Activated CD4-positive, alpha-beta memory T cell treated with anti-CD3 and anti-CD28 coated beads, Interleukin-2, amount 10 ng/mL, durations not matched to agents 7 days and 5 days (primary cell): ENCODE measurements at places on chromosomes 4 and X. TPM values are rescaled to one million over a fixed set of nuclear protein-coding genes. Genes with fewer than 3 reads are reported as not detected.

- peaks cover 2% of the 10 kb centered on the region for H3K27me3 ChIP-seq
- H3K4me1 ChIP-seq, result no peaks in the 10 kb centered on the region
- H3K27ac ChIP-seq, result no peak overlapping the region
- H3K4me3 ChIP-seq, result no peak overlapping the region
Measured at GRCh38 chrX:23386726-23387125, 52.1 kb downstream of the PTCHD1 start.

DNA sequence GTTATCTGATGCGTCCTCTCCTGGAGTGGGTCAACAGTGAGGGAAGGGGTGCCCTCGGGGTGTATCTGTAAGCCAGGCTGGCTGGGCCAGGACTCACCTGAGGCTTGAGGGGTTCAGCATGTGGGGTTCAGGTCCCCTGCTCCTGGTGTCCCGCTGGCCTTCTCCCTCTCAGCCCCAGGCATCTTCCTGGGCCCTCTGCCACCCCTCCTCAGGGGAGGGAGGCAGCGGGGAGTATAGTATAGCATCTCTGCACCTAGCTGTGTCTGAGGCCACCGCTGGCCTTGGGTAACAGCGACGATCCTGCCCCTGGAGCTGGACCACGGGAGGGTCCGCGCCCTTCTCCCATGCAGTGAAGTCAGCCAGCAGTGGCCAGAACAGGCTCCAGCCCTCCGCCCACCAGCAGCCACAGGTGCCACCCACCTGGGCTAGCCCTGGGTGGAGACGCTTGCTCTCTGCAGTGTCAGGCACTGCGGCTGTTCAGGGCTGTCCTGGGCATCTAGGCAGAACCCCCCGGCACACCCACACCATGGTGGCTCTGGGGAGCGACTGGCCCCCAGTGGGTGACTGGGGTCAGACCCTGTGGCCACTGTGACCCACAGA, 110.7 kb upstream of the NKX1-1 start:
- peaks cover 2% of the 10 kb centered on the region for H3K4me1 ChIP-seq
- DNase-seq, result no peak
- no peaks in the 10 kb centered on the region for H3K36me3 ChIP-seq
- no peak overlapping the region for H3K4me3 ChIP-seq
- H3K27ac ChIP-seq, result no peak overlapping the region

- H3K27me3 ChIP-seq, result no peaks in the 10 kb centered on the region
- H3K4me1 ChIP-seq, result no peaks in the 10 kb centered on the region
- DNase-seq, result no peak
Measured at GRCh38 chrX:6238576-6238975, 9.9 kb upstream of the NLGN4X start.

DNA sequence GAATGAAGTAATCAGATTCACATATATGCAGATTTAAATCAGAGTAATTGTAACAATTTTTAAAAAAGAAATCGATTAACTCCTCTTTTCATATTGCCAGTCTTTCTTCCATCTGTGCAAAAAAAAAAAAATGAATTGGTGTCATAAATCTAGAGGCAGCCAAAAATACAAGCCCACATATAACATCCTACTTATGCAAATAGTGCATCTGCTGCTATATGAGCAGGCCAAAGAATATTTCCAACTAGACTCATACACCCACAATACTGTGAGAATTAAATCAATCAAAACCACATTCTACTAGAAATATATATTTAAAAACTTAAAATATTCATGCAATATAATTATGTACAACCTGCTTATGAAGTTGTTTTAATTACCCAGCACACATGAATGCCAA, 298.1 kb upstream of the TRAM1L1 start:
- no peak overlapping the region for H3K4me3 ChIP-seq
- no peaks in the 10 kb centered on the region for H3K27me3 ChIP-seq
- no peak overlapping the region for H3K27ac ChIP-seq
- H3K4me1 ChIP-seq, result no peaks in the 10 kb centered on the region
- DNase-seq, result no peak

- H3K36me3 ChIP-seq, result no peaks in the 10 kb centered on the region
- no peaks in the 10 kb centered on the region for H3K27me3 ChIP-seq
- no peak for DNase-seq
- no peak overlapping the region for H3K27ac ChIP-seq
- H3K4me3 ChIP-seq, result no peak overlapping the region
Measured at GRCh38 chr4:21181716-21182115, 481.5 kb downstream of the PACRGL start.

- H3K4me3 ChIP-seq, result no peak overlapping the region
- H3K36me3 ChIP-seq, result no peaks in the 10 kb centered on the region
- no peaks in the 10 kb centered on the region for H3K4me1 ChIP-seq
- no peak overlapping the region for H3K27ac ChIP-seq
- H3K27me3 ChIP-seq, result no peaks in the 10 kb centered on the region
Measured at GRCh38 chrX:69077895-69078455, 87.3 kb downstream of the PJA1 start.

DNA sequence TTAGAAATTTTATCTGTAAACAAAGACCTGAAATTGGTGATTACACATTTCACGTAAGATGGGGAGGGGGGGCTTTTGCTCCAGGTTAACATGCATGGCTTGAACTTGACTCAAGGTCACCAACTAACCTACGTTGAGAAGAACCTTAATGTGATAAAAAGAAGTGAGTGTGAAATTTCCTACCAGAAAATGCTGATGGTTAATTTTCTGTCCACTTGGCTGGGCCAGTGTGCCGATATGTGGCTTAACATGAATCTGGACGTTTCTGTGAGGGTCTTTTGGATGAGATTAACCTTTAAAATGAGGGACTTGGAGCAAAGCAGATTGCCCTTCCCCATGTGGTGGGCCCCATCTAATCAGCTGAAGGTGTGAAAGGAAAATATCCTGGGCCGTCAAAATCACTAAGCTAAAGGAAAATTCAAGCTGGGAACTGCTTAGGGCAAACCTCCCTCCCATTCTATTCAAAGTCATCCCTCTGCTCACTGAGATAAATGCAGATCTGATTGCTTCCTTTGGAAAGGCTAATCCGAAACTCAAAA, 107.3 kb upstream of the ENPP6 start:
- H3K27ac ChIP-seq, result no peak overlapping the region
- no peaks in the 10 kb centered on the region for H3K27me3 ChIP-seq
- no peaks in the 10 kb centered on the region for H3K36me3 ChIP-seq
- DNase-seq, result no peak
- peaks cover 22% of the 10 kb centered on the region for H3K4me1 ChIP-seq

GRCh38 chr4:118817178-118817930, 18.6 kb downstream of the SEC24D start:
- peaks cover 7% of the 10 kb centered on the region for H3K4me1 ChIP-seq
- no peaks in the 10 kb centered on the region for H3K27me3 ChIP-seq
- H3K4me3 ChIP-seq, result no peak overlapping the region

DNA sequence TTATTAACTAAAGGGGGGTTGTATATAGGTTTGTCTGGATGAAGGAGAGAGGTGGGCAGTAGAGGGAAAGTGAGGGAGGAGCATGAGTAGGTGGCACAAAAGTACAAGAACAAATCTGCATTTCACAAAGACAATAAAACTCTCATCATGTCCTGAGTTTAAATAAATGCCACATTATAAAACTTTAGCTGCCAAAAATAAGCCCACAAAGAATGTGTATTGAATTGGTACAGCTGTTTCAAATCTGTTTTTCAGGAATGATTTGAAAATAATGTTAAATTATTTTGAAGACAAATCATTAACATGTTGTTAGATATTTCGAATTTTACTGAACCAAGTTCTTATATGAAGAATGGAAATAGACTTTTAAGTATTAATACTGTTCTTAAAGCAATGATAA, 5.8 kb downstream of the CNKSR2 start:
- H3K27me3 ChIP-seq, result peaks cover 9% of the 10 kb centered on the region
- no peak overlapping the region for H3K27ac ChIP-seq
- no peak overlapping the region for H3K4me3 ChIP-seq
- DNase-seq, result no peak
- peaks cover 3% of the 10 kb centered on the region for H3K36me3 ChIP-seq

DNA sequence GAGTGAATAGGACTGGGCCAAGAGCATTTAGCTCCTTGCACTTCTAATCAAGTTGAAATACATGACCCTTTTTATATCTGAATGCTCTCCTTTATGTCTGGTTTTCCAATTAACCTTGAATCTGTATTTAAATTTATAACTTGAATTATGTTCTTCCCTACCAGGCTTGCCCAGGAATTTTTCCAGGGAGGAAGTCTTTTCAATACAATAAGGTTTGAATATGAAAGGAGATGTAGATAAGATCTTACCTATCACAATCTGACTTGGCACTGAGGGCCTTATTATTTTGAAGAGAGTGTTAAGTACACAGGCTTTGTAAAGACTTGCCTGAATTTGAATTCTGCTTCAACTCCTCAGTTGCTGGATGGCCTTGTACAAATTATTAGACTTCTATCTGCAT, 555.7 kb downstream of the PCDH7 start:
- no peak for DNase-seq
- no peaks in the 10 kb centered on the region for H3K4me1 ChIP-seq
- no peaks in the 10 kb centered on the region for H3K27me3 ChIP-seq
- H3K27ac ChIP-seq, result no peak overlapping the region

DNA sequence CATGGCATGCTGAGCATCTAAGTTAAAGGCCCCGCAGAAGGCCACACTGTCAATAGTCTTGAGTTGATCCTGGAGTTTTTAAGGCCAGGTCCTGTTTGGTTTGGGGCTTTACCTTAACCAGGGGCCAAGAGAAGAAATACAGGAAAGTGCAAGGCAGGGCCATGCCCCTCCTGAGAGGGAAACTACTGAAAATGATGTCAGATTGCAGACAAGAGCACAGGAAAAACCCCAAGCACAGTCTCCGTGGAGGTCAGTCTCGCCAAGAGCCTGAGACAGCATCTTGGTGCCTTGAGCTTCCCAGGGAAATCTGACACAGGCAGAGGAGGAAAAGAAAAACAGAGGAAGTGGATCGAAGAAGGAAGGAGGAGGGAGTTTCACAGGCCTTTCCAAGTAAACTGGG, 32.2 kb upstream of the GATB start:
- DNase-seq, result no peak
- H3K27ac ChIP-seq, result no peak overlapping the region
- H3K36me3 ChIP-seq, result no peaks in the 10 kb centered on the region

- no peak overlapping the region for H3K27ac ChIP-seq
- DNase-seq, result no peak
- H3K4me1 ChIP-seq, result no peaks in the 10 kb centered on the region
- H3K4me3 ChIP-seq, result no peak overlapping the region
- H3K27me3 ChIP-seq, result no peaks in the 10 kb centered on the region
Measured at GRCh38 chr4:156191044-156191781, 237.5 kb upstream of the CTSO start.

DNA sequence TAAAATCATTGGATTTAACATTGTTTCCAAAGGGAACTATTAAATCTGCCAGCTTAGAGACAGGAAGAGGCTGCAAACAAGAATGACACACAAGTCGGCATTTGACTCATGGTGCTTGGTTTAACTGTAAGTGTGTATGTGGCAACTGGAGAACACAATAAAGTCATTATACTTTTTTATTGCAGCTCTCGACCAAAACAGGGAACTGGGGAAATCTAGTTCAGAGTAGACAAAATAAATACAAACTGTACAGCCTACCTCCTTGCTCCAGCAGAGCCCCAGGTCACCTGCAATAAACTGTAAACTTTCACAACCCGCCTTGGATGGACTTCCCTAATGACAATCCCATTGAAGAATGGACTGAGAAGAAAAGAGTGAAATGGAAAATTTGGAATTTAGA, 24.0 kb downstream of the NPY5R start:
- H3K4me3 ChIP-seq, result no peak overlapping the region
- peaks cover 2% of the 10 kb centered on the region for H3K27me3 ChIP-seq
- H3K4me1 ChIP-seq, result no peaks in the 10 kb centered on the region
- no peaks in the 10 kb centered on the region for H3K36me3 ChIP-seq
- H3K27ac ChIP-seq, result no peak overlapping the region
- DNase-seq, result no peak

PDGFRA gene
- 0.68 TPM for total RNA-seq

- H3K4me3 ChIP-seq, result no peak overlapping the region
- no peak for DNase-seq
- H3K27ac ChIP-seq, result no peak overlapping the region
- no peaks in the 10 kb centered on the region for H3K27me3 ChIP-seq
Measured at GRCh38 chr4:136909626-136910025, 622.7 kb downstream of the PCDH18 start.

- H3K27me3 ChIP-seq, result no peaks in the 10 kb centered on the region
- peaks cover 27% of the 10 kb centered on the region for H3K36me3 ChIP-seq
- DNase-seq, result no peak
- H3K4me1 ChIP-seq, result peaks cover 9% of the 10 kb centered on the region
- H3K4me3 ChIP-seq, result no peak overlapping the region
Measured at GRCh38 chr4:184662236-184662635, 12.7 kb downstream of the PRIMPOL start.
